ENCODE measurements at places on chromosomes 2 and 18.

GRCh38 chr2:113848758-113849415 lies 41.0 kb upstream of the ACTR3 start:
- no peak for DNase-seq

DNA sequence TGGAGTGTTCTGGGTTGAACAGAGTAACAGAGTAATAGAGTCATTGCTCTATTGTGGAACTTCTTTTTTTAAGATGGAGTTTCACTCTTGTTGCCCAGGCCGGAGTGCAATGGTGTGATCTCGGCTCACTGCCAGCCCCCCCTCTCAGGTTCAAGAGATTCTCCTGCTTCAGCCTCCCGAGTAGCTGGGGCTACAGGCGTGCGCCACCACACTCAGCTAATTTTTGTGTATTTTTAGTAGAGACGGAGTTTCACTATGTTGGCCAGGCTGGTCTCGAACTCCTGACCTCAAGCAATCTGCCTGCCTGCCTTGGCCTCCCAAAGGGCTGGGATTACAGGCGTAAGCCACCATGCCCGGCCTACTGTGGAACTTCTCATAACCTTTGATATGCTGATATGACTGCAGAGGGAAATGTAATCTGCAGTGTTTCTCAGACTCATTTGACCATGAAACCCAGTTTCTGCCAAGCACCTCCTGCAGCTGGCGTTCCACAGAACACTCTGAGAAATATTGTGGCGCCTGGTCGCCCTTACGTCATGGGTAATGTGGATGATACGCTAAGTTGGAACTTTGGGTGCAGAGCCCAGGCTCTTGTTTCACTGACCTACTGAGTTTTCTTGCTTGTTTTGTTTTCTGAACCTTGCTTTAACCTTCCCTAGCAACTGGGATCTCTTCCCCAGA lies 213.8 kb downstream of the BCL2 start:
- DNase-seq = no peak

- DNase-seq = no peak
Measured at GRCh38 chr18:9965711-9966624, 52.2 kb downstream of the VAPA start.

DNA sequence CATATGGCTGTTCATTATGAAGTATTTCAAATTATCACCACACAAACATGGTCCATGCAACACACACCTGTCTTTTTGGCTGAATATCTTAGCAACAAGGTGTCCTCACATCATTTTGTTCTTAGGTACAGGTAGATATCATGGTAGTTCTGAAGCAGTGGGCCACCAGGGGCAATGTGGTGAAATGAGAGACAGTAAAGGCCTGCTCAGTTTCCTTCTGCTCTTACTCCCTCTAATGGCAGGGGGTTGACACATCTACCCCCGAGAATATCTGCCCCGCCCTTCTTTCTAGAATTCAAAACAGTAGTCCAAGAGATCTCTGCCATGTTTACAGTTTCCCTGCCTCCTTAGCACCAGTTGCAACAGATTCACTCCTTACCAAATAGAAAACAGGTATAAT lies 147.0 kb upstream of the KLHL14 start:
- DNase-seq = no peak

DNA sequence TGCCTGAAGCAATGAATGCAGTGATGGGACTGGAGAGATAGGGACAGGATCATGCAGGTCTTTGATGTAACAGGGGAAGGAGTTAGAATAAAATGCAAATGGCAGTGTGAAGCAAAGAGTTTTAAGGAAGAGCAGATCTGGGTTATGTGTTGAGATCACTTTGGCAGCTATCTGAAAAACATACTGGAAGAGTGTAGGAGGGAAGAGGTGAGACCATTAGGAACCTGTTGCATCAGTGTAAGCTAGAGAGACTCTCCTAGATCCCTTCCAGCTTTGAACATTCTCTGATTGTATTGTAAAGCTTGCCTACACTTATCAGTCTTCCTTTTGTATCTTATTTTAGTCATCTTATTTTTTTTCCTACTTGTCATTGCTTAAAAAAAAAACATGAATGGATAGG lies 10.5 kb downstream of the ACVR2A start:
- DNase-seq = no peak

GRCh38 chr2:39778233-39778632 lies 825 bp downstream of the THUMPD2 start:
- DNase-seq = no peak

DNA sequence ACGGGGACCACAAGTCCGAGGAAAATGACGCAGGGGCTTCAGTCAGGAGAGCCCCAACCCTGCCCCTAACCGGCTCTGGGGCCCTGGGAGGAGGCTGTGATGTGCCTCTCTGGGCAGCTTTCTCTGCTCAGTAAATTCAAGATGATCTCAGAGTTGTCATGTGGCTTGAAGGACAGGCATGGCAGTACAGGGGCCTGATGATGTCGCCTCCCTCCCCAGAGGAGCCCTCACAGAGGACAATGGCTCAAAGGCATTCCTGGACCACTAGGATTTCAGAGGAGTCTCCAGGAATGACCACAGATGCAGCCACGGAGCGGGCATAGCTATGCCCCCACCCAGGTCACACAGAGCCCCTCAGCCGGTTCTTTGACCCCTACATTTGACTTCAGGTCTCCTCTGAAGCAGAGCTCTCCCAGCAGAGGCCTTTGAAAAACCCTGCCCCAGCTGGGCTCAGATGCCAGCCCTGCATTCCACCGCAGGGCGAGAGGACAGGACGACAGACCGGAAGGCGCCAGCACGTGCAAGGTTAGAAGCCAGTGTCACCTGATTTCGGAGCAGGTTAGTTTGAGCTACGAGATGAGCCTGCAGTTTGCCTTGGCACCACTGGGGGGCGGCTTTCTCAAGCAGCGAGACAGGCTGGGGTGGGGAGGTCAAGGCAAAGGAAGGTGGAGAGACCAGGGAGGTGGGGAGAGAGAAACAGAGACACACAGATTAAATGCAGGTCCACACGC lies 39.2 kb downstream of the BIN1 start:
- DNase-seq = peak; percentile 80

GRCh38 chr2:113058411-113058994 lies 495 bp upstream of the IL36RN start:
- DNase-seq = no peak

DNA sequence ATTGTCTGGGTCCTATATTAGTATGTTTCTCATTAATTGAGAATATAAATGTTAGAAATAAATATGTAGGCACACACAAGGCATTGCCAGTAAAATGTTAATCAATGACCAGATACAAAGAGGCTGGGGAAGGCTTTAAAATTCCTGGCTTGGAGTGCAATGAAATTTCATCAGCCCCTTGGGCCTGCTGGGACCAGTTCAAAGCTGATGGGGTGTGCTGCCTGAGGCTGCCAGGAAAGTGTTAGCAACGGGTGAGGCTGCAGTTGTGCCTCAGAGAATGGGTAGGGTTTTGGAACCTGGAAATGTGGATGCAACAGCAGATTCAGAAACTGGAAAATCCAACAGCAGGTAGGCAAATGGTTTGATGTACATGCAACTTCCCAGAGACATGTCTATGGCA lies 68.9 kb downstream of the DIPK1C start:
- DNase-seq = no peak

DNA sequence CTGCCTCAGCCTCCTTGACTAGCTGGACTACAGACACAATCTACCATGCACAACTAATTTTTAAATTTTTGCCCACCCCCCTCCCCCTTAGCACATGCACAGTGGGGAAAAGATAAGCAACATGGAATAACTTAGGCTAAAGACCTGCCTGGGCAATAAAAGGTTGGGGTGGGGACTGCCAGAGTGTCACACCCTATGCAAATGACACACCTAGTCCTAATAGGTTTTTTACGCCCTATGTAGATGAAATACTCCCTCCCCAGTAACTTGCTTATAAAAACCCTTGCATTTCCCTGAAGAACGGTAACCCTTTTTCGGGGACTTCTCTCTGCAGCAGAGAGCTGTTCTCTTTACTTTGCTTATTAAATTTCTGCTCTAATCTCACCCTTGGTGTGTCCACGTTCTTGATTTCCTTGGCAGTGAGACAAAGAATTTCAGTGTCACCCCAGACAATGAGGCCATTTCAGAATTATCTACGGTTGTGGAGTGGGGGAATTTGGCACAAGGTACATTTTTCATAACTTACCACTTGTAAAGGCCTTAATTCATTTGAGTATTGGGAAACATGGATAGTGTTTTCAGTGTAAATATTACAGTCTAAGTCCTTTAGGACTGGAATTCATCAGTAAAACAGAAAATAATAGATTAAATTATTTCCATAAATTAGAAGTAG lies 109.2 kb downstream of the NOL4 start:
- no peak for DNase-seq

DNA sequence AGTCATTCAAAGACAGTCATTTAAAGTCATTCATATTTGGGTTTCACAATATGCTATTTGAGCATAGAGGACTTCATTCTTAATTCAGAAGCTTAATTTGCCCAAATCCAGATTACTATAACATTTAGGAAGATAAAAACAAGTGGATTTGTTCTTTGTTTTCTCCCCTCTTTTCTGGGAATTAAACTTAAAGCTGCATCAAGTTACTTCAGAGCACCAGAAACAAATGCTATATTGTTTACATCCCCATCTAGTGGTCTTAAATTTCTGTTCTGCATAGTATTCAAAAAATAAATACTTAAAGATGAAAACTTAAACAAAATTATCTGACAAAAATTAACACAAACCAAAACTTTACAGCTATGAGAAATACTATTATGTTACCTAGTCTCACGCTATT lies 34.7 kb upstream of the MARCHF7 start:
- no peak for DNase-seq

DNA sequence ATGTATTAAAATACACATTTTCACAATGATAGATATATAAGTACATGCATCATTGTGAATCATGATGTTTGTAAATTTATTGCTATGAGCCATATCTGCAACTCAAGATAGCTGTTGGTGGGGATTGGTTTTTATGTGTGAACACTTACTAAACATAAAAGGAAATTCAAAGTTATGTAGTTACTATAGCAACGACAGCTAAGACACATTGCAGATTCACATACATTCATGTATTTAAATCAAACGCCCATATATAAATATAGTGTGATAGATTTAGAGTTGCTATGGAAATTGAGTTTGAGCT lies 65.6 kb downstream of the MAPRE2 start:
- DNase-seq = no peak

- DNase-seq = peak; percentile 53
Measured at GRCh38 chr2:109128616-109129355, at the start of gene SH3RF3. TSS of gene SH3RF3 (plus strand) at chr2:109129205.

DNA sequence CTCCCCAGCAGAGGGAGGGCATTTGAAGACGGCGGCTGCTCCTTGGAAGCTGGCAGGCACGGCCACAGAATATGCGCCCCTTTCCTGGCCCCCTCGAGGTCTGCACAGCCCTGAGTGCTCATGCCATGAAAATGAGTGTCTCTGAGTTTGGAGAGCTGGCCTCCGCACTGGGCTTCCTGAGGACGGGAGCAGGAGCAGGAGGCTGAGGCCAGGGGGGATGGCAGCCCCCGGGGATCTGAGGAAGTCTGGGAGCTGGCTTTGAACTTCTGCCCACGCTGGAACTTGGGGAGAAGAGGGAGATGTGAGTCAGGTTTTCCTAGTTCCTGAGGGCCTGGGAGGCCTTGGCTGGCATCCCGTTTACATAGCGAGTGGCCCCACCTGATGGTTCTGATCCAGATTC lies 47.0 kb downstream of the RRM2 start:
- DNase-seq = no peak

- no peak for DNase-seq
Measured at GRCh38 chr2:206289391-206289790, 14.9 kb downstream of the ZDBF2 start.

DNA sequence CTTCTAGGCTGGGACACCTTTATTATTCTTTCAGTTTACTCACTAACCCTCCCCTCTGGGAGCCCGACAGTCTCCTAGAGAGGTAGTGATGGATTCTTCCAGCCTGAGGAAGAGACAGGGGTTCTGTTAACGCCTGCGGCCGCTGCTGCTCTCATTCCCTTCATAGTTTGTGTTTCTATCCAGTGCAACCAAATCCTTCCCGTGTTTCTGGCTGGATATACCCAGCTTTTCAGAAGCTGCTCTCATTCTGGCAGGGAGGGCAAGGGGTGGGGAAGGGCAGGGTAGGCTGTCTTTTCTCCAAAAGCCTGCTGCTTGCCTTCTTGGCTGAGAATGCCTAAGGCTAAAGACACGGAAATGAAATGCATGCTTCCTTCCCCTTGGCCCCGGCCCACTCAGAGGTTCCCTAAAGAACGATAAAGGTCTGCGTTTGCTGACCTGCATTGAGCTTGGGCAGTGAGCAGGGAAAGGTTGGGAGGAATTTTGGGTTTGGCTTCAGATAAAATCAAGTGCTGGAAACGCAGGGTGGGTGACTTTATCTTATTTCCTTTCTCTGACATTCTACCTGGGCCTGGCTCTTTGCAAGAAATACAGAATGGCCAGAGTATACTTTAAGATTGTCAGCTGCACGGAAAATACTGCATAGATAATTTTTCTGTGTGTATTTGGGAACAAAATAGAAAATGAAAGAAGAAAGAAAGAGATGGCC lies 390.9 kb downstream of the NBAS start:
- DNase-seq = no peak

DNA sequence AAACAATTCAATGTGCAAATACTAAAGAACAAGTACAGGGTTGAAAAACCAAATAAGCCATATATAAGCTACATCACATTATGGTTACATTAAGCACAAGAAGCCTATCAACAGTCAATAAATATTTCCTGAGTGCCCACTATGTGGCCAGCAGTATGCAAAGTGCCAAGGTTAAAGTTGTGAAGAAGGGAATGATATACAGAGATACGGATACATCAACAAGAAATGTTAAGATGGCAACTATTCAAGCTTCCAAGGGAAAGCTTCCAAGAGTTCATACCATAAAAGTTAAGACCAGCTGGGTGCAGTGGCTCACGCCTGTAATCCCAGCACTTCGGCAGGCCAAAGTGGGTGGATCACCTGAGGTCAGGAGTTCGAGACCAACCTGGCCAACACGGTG lies 14.0 kb downstream of the DYM start:
- no peak for DNase-seq

GRCh38 chr2:231212329-231212845 lies 14.0 kb downstream of the ARMC9 start:
- DNase-seq = no peak

DNA sequence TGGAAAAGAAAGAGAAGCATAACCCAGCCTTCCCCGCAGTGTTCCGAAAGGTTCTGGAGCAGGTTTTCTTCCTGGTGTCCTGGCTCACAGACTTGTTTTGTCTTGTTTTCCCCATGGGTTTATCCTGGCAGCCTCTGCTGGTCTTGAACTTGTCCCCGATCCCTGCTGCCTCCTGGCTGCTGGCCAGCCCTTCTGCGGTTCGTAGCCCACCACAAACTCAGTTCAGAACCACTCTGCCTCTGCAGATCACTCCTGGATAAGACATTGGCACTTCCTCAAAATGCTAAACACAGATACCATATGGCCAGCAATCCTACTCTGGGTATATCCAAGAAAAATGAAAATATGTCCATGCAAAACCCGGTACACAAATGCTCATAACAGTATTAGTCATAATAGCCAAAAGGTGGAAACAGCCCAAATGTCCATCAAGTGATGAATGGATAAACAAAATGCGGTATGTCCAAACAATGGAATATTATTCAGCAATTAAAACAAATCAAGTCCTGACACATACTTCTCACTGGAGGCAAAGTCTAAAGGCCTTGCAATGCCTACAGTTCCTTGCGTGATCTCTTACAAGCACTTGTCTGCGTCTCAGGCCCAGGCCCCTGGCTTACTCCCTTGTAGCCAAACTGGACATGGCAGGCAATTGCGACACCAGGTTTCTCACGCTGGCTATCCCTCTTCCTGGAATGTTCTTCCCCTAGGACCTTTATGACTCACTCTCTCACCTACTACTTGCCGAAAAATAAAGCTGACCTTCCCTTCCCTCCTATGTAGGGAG lies 28.0 kb upstream of the ARHGEF4 start:
- no peak for DNase-seq
